HCT116 (cell line): ENCODE measurements at places on chromosomes 4 and X.
A peak's percentile ranks its signal among the peaks of the same experiment; 100 is the strongest.

- no peak for DNase-seq
Measured at GRCh38 chrX:97858592-97858991, 974.9 kb downstream of the RPA4 start.

- no peak for DNase-seq
Measured at GRCh38 chr4:30957706-30958105, 237.5 kb downstream of the PCDH7 start.

DNA sequence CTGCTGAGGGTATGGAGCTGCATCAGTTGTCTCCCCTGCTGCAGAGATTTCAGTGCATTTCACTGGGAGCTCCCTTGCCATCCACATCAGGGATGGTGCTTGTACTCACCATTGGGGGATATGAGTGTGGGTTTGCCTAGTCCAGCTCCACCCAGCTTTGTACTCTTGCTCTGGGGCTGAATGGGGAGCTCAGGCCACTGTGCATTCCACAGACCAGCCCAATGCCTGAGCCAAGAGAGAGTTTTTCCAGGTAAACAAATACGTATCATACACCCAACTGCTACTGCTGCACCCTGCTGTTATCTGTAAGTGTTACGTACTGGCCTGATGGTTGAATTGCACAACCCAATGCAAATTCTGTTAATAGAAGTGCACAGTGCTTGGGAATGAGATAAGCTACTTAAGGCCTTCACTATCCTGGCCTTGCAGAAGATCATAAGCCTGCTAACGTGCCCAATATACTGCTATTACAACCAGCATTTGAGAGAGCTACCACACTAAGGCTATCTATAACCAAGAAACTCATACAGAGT is 205.0 kb upstream of the DMD start:
- DNase-seq: no peak

DNA sequence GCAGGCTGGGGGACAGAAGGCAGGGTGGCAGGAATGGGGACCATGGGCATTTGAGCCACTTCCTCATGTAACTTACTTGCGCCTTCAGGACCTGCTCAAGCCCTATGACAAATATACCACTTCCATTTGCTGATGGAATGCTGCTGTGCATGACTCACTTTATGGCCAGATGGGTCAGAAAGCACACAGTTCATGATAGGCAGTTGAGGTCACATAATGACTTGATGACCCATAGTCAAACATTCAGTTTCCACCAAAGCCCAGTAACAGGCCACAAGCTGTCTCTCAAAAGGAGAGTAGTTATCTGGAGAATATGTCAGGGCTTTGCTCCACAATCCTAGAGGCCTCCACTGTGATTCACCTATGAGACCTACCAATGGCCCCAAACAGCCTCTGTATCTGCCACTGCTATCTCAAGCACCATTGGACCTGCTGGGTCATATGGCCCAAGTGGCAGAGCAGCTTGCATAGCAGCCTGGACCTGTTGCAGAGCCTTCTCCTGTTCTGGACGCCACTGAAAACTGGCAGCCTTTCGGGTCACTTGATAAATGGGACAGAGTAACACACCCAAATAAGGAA is 5.3 kb upstream of the PAPSS1 start:
- DNase-seq: no peak

- DNase-seq: no peak
Measured at GRCh38 chrX:112233164-112233563, 150.6 kb upstream of the TRPC5 start.

DNA sequence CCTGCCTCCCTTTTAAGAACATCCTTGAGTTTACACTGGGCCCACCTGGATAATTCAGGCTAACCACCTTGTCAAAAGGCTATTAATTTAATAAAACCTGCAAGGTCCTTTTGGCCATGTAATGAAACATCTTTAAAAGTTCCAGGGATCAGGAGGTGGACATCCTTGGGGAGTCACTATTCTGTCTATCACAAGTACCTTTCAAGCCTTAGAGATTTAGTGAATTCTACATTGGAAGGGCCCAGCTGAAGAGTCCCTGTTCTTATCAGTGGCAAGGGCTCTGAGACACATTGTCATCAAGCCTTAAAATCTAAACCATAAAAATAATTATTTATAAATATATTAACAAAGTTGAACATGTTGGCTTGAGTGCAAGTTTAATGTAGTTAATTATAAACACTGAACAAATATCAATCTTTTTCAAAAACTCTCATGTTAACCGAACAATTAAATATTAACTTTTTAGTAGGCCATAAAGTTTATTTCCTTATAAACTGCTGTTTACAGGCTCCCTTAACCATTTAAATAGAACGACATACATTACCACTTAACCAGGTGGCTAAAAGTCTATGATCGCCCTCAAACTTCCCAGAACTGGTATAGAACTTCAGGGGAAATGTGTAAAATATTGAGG is 104.4 kb upstream of the CBR4 start:
- no peak for DNase-seq

DNA sequence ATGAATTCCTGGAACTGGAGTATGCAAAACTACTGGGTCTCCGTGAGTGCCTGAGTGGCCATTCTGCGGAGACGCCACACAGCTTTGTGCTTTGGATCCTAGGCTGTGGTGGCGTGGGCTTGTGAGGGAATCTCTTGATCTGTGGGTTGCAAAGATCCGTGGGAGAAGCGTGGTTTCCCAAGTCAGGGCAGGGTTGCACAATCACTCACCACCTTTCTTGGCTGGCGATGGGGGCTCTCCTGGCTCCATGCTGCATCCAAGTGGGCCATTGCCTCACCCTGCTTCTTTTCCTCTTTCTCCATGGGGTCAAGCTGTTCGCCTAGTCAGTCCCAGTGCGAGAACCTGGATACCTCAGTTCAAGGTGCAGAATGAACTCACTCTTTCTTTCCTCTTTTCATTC is 62.5 kb downstream of the SLAIN2 start:
- no peak for DNase-seq

- no peak for DNase-seq
Measured at GRCh38 chr4:107799669-107800450, 24.9 kb upstream of the SGMS2 start.

DNA sequence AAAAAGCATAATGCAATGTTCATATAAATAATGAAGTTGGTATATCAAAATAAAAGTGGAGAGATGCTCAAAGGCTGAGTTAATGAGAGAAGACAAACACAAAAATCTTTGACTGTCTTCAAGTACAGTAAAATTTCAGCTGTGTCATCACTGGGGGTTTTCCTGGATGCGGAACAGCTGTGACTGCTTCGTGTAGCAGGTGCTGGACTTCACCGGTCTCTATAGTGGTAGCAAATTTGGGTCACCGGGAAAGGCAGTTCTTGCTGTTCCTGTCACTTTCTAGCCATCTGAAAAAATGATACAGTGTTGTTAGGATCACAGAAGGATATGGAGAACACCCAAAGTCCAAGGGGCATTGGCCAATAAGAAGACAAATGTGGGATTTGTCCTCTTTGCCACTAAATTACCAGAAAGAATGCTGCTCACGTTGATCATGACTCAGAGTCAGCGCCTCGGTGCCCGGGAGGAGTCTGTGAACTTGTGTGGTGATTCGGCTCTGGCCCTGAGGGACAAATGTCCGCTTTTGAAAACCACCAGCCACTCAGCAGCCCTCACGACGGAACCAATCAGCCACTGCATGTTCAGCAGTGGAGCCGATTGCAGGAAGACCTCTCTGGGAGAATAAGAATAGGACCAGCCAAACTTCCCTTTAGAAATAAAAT is 230.1 kb upstream of the FAT1 start:
- no peak for DNase-seq

GRCh38 chrX:71652405-71652804 is 14.9 kb upstream of the LOC101059915 start:
- peak; percentile 23 for DNase-seq

GRCh38 chrX:96861661-96862060 is 22.0 kb upstream of the RPA4 start:
- no peak for DNase-seq

GRCh38 chr4:87559090-87559837 is 30.1 kb upstream of the SPARCL1 start:
- DNase-seq: no peak

GRCh38 chrX:295136-295535 is 14.0 kb downstream of the PLCXD1 start:
- no peak for DNase-seq

DNA sequence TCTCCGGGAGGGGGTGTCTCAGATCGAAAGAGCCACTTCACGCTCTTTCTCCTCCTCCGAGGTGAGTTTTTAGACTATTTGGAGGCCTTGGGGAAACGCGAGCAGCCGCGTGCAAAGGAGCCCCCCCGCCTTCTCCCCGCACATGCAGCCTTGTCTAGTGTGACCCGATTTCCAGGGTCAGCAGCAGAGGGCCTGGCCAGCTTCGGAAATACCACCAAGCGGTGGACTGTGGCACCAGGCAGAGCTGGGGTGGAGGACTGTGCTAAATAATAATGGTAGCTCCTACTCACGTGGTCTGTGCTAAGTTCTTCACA is 79.3 kb upstream of the BCOR start:
- DNase-seq: no peak

GRCh38 chrX:45295259-45295986 is 94.7 kb upstream of the DIPK2B start:
- DNase-seq: peak; percentile 3

DNA sequence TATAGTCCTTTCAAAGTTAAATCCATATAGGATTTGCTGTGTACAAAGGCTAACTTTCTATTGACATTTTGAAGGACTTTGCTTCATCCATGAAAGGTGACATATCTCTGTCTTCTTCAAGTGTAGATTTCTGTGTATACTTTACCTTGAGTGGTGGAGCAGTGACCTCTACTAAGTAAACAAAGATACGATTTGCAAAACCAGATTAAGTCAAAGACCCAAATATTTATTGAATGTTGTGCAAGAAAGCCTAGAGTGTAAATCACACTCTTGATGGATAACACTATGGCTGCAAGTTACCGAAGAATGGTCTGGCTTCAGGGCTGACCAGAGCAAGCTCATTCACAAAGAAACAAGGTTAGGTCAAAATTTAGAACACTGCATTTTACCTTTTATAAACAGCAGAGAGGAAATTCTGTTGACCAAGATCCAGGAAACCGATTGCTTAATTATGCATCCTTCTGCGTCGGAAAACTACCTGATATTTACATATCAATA is 5.4 kb upstream of the FGG start:
- DNase-seq: no peak

DNA sequence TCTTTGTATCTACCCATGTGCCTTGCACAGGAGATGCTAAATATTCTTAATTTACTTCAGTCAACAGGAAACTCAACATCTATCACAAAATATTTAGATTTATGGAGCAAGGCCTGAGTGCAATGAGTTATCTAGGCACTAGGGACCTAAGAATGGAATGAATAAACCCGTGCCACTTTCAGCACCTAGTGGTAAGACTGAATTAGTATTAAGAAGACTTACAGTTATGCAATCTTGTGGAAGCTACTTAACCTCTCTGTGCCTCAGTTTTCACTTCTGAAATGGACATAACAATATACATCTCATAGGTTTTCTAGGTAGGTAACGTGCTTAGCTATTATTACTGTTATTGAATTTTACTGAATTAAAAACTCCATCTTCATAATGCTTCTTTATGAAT is 144.6 kb upstream of the MAP3K15 start:
- DNase-seq: no peak

- DNase-seq: peak; percentile 65
Measured at GRCh38 chr4:155025762-155026457, 182.5 kb upstream of the NPY2R start.

DNA sequence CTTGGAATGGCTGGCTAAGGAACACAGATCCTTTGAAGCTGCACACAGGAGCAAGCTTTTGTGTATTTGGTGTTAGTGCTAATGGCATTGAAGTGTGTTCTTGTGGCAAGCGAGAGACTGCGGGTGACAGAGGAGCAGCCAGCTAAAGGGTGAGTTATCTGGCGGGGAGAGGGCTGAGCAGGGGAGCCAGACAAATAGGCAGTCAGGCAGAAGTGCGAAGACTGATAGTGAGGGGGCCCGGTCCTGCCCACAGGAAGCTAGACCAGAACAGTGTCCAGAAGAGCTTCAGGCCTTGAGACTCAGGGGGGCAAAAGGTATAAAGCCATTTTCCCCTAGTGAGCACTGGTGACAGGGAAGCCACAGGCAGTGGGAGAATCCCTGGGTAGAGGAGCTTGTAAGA is 49.6 kb upstream of the MAMLD1 start:
- no peak for DNase-seq

DNA sequence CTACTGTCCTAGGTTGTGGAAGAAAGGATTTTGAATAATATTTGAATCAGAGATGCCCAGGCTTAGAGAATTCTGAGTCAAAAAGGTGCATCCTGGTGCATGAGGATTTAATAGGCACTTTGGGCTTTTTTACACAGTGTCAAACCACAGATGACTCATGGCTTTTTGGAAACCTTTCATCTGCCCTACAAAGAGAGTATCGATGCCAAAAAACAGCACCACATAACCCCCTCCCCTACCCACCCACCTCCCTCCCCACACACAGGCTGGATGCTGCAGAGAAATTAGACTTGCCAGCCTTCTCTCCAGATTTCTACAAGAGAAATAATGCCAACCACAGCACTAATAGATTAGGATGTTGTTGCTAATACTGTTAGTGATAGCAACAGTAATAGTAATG is 779.3 kb downstream of the NLGN4X start:
- no peak for DNase-seq

GRCh38 chrX:2425286-2426071 is 75.3 kb downstream of the DHRSX start:
- DNase-seq: no peak

DNA sequence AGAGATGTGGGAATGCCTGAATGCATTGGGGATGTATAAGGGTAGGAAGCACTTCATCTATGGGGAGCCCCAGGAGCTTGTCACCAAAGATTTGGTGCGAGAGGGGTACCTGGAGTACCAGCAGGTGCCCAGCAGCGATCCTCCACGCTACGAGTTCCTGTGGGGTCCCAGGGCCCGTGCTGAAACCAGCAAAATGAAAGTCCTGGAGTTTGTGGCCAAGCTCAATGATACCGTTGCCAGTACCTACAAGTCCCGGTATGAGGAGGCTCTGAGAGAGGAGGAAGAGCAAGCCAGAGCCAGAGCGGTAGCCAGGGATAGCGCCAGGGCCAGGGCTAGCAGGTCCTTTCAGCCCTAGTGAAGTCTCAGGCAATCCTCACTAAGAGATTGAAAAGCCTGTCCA is 3.8 kb downstream of the MAGEB17 start:
- DNase-seq: no peak

GRCh38 chrX:22004866-22005265 is 27.3 kb upstream of the PHEX start:
- DNase-seq: no peak

DNA sequence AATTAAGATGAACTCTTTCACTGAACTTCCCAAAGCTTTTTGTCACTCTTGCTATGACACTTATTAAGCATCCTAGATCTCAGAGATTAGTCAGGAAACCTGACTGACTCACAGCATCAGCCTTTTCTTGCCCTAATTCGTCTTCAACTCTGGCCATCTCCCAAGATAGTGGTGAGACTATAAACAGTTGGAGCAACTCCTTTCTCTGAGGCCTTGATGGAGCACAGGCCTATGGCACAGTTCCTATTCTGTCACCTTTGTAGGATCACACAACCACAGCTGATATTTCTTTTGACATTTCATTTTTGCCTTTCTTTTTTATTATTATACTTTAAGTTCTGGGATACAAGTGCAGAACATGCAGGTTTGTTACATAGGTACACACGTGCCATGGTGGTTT is 217.6 kb downstream of the PRR32 start:
- DNase-seq: no peak
